ENCODE measurements at places on chromosomes 5 and 9.

DNA sequence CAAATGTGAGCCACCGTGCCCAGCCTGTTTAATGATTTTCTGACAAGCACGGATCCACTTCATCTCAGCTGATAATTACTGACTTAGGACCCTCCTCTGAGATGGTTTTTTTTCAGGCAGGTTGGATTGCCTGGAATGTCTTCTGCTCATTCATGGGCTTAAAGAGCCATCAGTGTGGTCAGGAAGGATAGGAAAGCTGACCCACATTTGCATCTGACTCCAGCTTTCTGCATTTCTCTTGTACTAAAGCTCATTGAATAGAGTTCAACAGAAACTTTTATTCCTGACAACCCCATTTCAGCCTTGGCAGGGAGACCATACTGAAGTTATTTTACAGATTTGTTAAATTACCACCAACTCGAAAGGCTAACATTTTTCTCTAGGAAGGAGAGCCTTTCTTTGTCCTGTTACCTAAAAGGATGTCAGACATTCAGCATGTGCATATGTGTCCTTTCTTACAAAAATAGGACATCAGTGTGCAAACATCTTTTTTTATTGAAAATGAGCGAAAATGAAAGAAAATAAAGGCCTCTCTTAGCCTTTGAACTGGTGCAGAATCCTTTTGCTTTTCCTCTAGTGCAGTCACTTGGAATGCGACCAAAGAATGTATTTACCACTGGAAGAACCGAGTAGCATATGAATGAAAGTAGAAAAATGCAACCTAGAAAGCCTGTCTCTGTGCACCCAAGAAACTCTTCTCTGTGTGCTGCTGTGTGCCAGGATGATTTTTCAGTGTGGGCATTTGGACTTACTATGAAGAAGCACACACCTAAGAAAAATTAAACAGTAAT lies 26.6 kb downstream of the ADCY2 start:
- no peak for DNase-seq

GRCh38 chr9:27673641-27674040 lies 100.4 kb upstream of the C9orf72 start:
- no peak for DNase-seq

- no peak for DNase-seq
Observed at GRCh38 chr9:1606253-1606652, 408.9 kb upstream of the SMARCA2 start.

DNA sequence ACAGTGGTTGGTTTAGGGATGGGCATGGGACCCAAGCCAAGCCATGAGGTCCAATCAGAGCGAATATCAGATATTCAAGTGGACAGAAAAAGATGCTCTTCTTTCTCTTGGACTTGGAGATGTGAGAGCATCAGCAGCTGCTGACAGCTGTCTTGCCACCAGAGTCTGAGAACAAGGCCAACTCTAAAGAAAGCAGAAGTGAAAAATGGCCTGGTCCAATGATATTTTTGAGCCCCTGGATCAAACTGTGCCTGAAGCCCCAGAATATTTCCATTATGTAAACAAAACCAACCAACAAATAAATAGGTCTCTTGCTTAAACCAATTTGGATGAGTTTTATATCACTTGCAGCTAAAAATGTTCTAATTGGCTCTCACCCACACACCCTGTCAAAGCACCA lies 30.7 kb upstream of the JADE2 start:
- no peak for DNase-seq

GRCh38 chr9:14994738-14995137 lies 84.5 kb upstream of the FREM1 start:
- no peak for DNase-seq

- no peak for DNase-seq
Observed at GRCh38 chr5:115460472-115460871, 84.1 kb downstream of the FEM1C start.

GRCh38 chr5:134437847-134438581 lies 26.3 kb upstream of the CDKN2AIPNL start:
- no peak for DNase-seq

DNA sequence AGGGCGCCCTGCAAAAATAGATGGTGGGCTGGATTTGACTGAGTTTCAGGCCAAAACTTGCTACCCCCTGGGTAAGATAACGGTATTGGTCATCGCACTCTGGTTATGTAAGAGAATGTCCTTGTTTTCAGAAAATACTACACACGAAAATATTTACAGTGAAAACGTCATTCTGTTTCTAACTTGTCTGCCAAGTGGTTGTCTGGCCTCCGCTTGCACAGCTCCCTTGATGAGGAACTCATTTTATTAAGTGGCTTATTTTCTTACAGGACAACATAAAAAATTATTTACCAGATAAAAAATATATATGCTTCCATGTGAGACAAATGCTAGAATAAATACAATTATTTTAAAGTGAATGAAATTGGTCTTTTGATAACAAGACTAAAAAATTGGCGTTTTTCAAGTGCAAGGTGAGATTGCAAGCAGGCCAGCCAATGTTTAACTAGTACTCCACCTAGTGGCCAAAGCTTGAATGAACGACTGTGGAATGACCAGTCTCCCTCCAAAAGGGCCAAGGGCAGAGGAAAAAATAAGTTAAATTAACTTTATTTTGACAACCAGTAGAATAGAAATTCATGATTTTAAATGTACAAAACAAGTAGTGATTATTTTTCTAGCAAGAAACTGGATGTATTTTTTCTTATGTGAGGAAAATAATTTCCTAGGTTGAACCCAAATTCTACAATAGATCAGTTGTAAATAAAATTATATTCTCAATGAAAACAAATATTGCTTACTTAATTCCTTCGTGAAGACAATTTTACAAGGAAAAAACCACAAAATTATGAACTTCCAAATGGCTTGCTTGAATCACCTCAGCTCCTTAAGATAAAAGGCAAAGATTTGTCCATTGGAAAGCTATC lies 93.2 kb downstream of the ZFAND5 start:
- peak; percentile 15 for DNase-seq

DNA sequence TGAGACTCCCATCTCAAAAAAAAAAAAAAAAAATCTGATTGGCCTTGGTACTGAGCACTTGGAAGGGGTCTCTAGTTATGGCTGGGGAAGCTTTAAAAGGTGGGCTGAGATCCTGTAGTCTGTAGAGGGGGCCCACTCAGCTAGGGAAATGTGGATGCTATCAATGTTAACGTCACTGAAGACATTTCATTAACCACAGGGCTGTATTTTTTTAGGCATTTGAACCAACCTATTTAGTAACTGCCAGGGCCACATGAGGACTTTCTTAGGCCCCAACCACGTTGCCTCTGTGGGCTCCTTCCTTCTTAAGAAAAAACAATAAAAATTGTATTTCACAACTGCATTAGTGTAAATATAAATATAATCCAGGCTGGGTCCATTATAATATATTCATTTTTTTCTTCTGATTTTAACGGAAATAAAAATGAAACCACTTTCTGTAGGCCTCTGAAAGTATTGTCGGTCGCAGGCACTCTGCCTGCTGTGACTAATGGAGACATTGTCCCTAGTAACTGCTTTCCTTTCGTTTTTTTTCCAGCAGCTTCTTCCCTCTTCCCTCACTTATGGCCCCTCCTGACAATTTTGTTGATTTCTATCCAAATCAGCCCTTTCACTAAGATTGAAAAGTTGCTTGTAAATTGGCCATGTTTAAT lies 71.6 kb downstream of the GCNT1 start:
- DNase-seq: no peak

DNA sequence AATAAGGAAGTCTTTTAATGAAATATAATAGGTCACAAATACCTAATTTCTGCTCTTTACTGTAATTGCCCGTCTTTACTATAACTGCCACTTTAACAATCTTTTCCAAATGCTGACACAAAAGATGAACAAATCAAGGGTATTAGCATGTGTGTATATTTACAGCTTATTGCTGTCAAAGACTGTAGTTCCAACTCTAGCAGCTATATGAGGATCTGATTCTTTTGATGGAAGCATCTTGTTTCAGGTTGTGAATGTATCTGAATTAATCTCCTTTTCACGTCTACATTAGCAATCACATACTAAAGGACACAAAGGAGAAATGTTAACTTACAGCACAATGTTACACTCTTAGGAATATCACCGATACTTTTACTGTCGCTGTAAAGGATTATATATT lies 27.9 kb downstream of the RFX3 start:
- no peak for DNase-seq

GRCh38 chr9:99096409-99096808 lies 8.5 kb upstream of the TGFBR1 start:
- DNase-seq: no peak

- no peak for DNase-seq
Observed at GRCh38 chr5:107426872-107427271, 243.9 kb downstream of the EFNA5 start.

GRCh38 chr5:38642189-38642911 lies 85.9 kb upstream of the LIFR start:
- no peak for DNase-seq

DNA sequence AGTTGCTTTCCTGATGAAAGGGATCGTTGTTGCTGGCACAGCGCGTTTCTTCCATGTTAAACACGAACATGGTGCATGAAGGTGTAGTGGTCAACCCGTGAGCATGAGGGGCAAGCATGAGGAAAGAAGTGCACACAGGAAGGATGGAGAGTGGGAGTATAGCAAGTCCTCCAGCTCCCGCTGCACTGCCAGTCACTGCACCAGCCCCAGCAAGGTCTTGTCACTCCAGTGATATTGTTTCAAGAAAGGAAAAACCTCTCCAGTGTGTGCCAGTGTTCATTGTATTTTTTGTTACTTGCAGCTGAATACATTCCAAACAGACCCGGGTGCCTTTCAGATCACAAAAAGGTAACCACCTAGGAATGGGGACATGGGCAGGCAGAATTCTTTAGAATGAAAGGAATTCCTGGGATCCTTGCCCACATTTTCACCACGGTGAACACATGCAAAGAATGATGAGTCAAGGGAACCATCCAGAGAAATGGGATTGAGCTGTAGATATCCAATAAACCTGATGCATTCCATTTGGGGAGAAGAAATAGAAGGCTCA lies 186.3 kb downstream of the AOPEP start:
- no peak for DNase-seq

DNA sequence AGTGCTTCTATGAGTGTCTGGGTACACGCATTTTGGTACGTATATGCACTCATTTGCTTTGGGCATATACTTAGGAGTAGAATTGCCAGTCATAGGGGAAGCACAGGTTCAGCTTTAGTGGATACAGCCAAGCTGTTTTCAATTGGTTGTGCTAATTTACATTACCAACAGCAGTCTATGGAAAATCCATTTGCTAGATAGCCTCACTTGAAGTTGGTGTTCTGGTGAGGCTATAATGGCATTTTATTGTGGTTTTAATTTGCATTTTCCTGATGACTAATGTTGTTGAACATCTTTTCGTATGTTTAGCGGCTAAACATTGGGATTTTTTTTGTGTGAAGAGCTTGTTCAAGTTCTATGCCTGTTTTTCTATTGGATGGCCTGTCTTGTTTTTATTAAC lies 76.8 kb upstream of the ANKH start:
- no peak for DNase-seq

DNA sequence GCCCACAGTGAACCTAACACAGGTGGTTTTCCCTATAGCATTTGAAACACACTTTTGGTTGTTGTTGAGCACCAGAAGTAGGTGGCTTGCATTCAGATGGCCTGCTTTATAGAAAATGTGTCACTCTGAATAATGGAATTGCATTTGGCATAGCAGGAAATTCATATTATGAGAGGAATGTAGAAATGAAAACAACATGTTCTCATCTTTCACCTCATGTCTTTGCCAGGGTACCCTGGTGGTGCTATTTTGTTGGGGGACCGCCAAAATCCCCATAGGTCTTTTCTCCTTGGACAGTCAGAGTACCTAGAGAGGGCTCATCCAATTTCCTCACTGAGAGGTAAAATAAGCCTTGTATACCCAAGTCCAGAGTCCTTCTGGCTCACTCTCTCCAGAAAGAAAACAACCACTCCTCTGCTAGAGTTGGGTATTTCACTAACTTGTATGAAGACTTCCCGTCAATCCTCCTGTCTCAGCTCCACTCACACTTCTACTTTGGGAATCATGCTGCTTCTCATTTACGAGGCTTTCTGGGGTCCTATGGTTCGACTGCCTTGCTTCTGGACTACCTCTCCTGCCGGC lies 67.4 kb downstream of the MRPS27 start:
- no peak for DNase-seq

DNA sequence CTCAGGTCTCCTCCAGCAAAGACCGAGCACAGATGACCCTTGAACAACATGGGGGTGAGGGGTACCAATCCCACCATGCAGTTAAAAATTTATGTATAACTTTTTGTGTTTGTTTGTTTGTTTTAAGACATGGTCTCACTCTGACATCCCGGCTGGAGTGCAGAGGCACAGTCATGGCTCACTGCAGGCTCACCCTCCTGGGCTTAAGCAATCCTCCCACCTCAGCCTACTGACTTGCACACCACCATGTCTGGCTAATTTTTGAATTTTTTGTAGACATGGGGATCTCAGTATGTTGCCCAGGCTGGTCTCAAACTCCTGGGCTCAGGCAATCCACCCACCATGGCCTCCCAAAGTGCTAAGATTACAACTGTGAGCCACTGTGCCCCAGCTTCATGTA lies 231.0 kb upstream of the PIK3R1 start:
- no peak for DNase-seq

DNA sequence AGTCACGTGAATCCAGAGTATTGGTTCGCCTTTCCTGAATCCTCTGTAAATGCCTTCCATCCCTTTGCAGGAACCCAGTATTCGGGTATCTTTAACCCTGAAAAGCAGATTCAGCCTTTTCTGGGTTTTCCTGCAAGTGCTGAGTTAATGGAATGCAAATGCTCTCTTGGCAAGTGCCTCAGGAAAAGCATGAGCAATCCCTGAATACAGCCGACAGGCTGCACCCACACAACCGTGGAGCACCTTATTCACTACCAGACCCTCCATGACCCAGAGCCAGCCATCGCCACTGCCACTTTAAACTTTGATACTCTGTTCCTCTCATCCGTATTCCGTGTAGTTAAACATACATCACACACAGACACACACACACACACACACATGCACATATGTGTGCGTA lies 54.4 kb downstream of the ZNF622 start:
- no peak for DNase-seq

DNA sequence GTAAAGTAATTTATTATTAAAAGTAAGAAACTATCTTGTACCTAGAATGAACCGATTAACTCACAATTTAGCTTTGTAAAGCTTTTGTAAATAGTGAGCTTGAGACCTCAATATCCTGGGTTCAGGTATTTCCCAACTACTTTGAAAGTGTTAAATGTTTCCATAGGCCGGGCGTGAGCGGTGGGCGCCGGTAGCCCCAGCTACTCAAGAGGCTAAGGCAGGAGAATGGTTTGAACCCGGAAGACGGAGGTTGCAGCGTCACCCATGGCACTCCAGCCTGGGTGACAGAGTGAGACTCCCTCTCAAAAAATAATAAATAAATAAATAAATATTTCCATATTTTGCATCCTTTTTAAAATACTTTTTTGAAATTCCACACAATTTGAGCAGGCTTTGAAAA lies 1.5 kb upstream of the ANKH start:
- DNase-seq: no peak

DNA sequence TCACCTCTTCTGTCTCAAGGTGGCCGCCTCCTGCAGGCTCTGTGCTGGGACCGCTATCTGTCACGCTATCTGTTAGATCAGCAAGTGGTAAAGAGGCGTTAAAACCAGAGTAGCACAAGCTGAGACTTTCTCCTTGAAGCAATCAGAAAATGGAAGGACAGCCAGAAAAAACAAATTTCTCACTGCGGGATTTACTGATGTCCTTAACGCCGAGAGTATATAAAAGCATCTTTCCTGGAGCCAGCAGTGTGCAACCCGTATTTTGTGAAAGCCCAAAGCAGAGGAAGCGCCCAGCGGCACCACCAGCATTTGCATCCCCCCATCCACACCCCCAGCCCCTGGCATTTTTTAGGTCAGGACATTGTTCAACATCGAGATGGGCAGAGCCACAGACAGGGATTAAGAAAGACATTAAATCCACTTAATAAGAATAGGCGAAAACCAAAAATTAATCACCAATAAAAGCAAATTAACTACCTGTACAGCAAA lies 48.6 kb downstream of the DUSP1 start:
- peak; percentile 13 for DNase-seq
